Chondrocyte (in vitro differentiated cells): ENCODE measurements at places on chromosomes 6 and 20. TPM values are rescaled to one million over a fixed set of nuclear protein-coding genes. Genes with fewer than 3 reads are reported as not detected.

The HUS1B gene
- total RNA-seq: 0.70 to 0.97 TPM (median 0.79 TPM) in 3 replicates

The TDP2 gene
- total RNA-seq: 23.4 to 32.4 TPM (median 23.8 TPM) in 3 replicates

The IMPG1 gene
- total RNA-seq: not detected in 3 replicates

The SYS1 gene
- total RNA-seq: 18.1 to 18.8 TPM (median 18.3 TPM) in 3 replicates

The ADGRB3 gene
- total RNA-seq: 1.5 TPM in 1 of 3 replicates, not detected in the others

The PLG gene
- not detected in 3 replicates for total RNA-seq

The ZFP57 gene
- total RNA-seq: not detected in 3 replicates

The LTB gene
- not detected in 3 replicates for total RNA-seq

DNA sequence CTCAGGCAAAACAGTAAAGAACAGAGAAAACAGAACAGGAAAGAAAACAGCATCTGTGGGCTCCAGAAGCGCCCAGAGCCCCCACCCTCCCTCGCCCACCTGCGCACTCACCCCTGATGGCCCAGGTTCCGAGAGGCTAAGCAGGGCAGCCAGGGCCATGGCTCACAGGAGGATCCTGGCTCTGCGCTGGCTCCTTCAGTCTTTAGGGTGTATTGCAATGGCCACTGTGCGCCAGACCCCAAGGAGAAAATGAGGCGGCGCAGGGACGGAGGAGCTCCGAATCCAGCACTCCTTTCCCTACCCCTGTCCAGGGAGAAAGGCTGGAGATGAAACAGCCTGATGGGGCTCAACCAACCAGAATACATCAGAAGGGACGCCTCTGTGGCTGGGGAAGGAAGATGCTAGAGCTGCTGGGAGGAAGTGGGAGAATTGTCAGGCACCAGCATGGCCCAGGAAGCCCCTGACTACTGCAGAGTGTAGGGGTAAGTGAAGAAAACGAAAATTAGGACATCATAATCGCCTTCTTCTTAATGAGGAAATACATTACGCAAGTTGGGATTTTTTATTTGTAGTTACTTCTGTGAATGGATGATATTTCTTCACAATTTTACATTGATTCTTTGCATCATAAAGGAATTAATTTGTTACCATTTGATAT is 49.0 kb downstream of the COL11A2 start:
- peaks cover 53% of the 10 kb centered on the region for H3K27me3 ChIP-seq
- no peak for DNase-seq
- H3K36me3 ChIP-seq: no peaks in the 10 kb centered on the region
- no peak overlapping the region for H3K4me3 ChIP-seq

- peaks cover 39% of the 10 kb centered on the region for H3K4me1 ChIP-seq
- peak overlapping the region; percentile 72 for H3K27ac ChIP-seq
- H3K27me3 ChIP-seq: no peaks in the 10 kb centered on the region
- H3K36me3 ChIP-seq: no peaks in the 10 kb centered on the region
- H3K4me3 ChIP-seq: peak overlapping the region; percentile 20
Observed at GRCh38 chr20:9200196-9200595, 131.3 kb downstream of the PLCB4 start.

DNA sequence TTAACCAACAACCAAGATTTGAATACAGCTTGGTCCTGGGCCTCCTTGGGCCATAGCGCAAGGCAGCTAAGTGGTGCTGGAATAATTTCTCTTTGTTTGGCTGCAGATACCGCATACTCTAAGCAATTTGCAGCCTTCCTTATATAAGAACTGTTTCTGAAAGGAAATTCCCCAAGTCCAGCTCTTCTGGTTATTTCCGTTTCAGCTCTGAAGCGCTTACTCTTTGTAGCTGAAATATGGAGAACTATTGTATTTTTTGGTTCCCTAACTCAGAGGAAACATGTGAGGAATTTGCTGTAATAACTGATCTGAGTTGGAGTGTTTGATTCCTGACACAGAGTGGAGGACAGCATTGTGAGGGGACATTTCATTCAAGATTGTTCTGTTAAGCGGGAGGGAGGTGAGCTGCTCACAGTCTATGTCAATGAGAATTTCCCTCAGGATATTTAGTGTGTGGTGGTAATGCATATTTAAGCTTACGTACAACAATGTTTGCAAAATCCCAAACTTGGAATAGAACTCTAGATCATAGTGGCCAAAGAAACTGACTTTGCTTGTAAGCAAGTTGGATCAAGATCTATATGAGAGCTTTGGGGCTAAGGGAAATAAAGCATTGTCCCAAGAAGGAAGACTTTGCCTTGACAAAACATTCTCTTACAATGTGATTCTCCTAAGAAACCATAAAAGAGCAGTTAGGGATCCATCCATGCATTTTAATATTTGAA is 576.6 kb upstream of the FLRT3 start:
- no peaks in the 10 kb centered on the region for H3K36me3 ChIP-seq
- H3K4me1 ChIP-seq: peaks cover 4% of the 10 kb centered on the region
- no peak overlapping the region for H3K4me3 ChIP-seq
- no peaks in the 10 kb centered on the region for H3K27me3 ChIP-seq
- H3K27ac ChIP-seq: no peak overlapping the region

DNA sequence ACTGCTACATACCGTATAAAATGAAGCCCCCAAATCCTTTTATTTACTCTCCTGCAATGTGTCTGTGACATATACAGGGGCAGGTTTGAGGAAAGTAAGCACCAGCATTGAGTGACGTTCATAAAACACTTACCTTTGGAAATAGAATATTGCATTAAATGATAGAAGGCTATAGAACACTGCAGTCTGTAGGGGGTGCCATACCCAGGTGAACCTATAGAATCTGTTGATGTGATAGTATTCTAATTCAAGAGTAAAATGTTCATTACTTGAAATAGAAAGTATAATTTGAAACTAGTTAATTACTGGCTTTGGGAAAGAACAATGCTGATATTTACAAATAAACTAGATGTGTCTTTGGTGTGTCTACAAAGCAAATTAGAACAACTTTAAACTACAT is 47.0 kb upstream of the PRL start:
- peaks cover 2% of the 10 kb centered on the region for H3K36me3 ChIP-seq
- H3K27ac ChIP-seq: no peak overlapping the region
- H3K4me1 ChIP-seq: peaks cover 12% of the 10 kb centered on the region

DNA sequence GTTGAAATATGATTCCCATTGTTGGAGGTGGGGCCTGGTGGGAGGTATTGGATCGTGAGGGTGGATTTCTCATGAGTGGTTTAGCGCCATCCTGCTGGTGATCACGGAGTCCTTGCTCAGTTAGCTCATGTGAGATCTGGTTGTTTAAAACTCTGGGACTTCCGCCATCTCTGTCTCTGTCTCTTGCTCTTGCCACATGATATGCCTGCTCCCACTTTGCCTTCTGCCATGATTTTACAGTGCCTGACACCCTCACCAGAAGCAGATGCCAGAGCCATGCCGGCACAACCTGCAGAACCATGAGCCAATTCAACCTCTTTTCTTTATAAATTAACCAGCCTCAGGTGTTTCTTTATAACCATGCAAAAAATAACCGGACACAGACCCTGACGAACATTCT is 44.7 kb upstream of the ZFP64 start:
- no peak for DNase-seq
- H3K4me1 ChIP-seq: no peaks in the 10 kb centered on the region
- H3K27ac ChIP-seq: no peak overlapping the region
- peaks cover 2% of the 10 kb centered on the region for H3K27me3 ChIP-seq
- no peak overlapping the region for H3K4me3 ChIP-seq
- H3K36me3 ChIP-seq: no peaks in the 10 kb centered on the region

GRCh38 chr6:115898246-115898645 is 162.4 kb downstream of the FRK start:
- H3K4me3 ChIP-seq: no peak overlapping the region
- no peaks in the 10 kb centered on the region for H3K36me3 ChIP-seq
- no peaks in the 10 kb centered on the region for H3K27me3 ChIP-seq

DNA sequence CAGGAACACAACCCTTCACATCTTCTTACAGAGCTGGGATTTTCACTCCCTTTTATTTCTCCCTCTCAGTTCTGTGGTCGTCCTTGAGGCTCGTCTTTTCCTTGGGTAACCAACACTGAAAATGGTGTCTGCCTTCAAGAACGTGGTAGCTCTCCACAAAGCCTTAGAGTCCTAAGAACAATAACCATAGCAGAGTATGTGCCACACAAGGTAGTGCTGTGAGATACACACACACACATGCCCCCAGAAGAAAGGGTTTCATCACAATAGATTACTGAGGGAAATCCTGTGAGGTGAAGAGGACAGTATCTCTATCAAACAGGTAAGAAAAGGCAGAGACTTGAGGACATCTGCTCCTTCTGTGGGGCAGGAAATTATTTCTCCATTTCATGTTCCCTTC is 104.8 kb upstream of the HDAC2 start:
- no peaks in the 10 kb centered on the region for H3K27me3 ChIP-seq
- H3K4me3 ChIP-seq: no peak overlapping the region
- peaks cover 3% of the 10 kb centered on the region for H3K36me3 ChIP-seq

DNA sequence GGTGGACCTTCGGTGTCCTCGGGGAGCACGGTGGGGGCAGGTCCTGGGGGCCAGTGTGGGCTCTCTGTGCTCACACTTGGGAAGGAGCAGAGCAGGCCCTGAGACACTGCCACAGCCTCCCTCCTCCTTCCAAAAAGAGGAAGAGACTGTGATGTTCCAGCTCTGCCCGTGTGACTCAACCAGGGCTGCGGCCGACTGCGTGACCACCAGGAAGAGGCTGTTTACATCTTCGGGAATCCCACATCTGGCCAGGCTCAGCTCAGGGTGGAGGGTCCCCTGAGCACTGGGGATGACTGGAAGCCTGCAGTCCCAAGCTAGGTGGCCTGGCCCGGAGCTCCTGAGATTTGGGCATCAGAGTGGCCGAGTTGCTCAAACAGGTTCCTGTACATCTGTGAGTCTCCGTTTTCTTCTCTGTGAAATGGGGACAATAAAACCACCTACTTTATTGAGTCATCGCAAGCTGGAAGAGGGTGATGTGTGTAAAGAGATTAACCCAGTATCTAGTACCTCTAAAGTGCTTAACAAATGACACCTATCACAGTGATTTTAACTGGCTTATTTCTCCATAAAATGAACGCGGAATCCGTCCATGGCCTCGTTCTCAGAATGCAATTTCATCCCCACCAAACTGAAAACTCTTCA is 242.1 kb downstream of the DLL1 start:
- H3K4me1 ChIP-seq: no peaks in the 10 kb centered on the region
- no peaks in the 10 kb centered on the region for H3K36me3 ChIP-seq
- H3K4me3 ChIP-seq: no peak overlapping the region
- DNase-seq: peak; percentile 59
- peaks cover 4% of the 10 kb centered on the region for H3K27me3 ChIP-seq

DNA sequence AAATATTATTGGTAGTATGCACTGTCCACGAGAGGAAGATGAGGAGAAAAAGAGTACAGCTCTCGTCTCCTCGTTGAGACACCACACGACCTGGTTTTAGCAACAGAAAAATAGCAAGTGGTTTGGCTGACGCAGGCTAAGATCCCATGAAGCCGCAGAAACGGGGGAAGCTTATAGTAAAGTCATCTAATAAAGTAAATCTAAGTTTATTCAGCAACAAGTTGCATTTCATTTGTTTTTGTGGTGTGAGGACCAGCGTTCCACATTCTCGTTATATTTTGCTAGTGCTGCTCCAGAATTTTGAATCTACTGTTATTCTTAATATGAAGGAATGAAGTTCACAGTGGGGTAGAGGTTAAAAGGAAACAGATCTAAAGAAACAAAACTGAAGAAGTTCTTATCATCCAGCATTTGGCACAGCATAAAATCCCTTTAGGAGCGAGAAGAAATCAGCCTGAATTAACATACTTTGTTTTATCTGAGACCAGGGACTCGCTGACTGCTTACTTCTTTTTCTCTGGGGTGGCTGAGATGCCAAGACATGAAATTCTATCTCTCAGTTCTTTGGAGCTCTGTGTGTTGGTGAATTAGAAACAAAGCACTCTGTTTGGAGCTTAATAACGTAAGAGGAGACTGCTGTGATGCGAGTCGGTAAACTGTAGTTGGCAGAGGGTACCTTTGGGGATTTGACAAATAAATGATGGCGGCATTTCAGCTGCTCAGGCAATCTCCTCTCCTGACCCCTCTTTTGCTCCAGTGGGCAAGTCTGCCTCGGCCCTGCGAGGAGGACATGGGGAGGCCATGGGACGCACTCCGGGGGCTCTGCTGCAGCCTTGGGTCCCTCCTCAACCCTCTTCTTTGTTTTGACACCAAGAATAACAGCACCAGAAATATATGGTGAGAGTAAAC is 24.9 kb upstream of the IRF4 start:
- DNase-seq: peak; percentile 92
- H3K27me3 ChIP-seq: peaks cover 12% of the 10 kb centered on the region
- peaks cover 6% of the 10 kb centered on the region for H3K36me3 ChIP-seq
- H3K4me3 ChIP-seq: no peak overlapping the region
- H3K4me1 ChIP-seq: no peaks in the 10 kb centered on the region

GRCh38 chr6:38482466-38482865 is 157.3 kb downstream of the BTBD9 start:
- no peak overlapping the region for H3K27ac ChIP-seq
- no peaks in the 10 kb centered on the region for H3K27me3 ChIP-seq
- H3K36me3 ChIP-seq: no peaks in the 10 kb centered on the region
- DNase-seq: no peak
- H3K4me1 ChIP-seq: no peaks in the 10 kb centered on the region
- no peak overlapping the region for H3K4me3 ChIP-seq

DNA sequence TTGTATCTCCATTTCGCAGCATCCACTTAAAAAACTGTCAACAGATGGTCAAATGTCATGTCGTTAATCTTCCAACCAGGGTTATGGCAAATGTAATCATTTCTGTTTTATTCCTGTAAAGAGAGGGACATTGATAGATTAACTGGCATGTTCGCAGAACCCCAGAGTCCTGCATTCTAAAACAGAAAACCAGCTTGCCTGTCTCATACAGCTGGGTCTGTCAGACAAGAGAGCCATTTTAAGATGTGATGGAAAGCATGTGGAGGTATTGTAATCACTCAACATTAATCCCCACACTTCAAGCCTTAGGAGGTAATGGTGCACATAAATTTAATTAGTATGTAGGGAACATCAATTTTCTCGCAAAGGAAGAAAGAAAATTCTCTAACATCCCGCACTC is 4.4 kb downstream of the SMLR1 start:
- H3K27me3 ChIP-seq: no peaks in the 10 kb centered on the region
- no peaks in the 10 kb centered on the region for H3K4me1 ChIP-seq
- no peak overlapping the region for H3K27ac ChIP-seq

- no peak overlapping the region for H3K27ac ChIP-seq
- H3K4me1 ChIP-seq: peaks cover 24% of the 10 kb centered on the region
- H3K36me3 ChIP-seq: peaks cover 22% of the 10 kb centered on the region
Observed at GRCh38 chr6:83313882-83314281, 117.0 kb downstream of the ME1 start.

- no peak for DNase-seq
- no peaks in the 10 kb centered on the region for H3K27me3 ChIP-seq
- no peak overlapping the region for H3K4me3 ChIP-seq
- H3K36me3 ChIP-seq: no peaks in the 10 kb centered on the region
- H3K4me1 ChIP-seq: peaks cover 76% of the 10 kb centered on the region
Observed at GRCh38 chr20:41035207-41035606, 6.6 kb downstream of the TOP1 start.

- DNase-seq: no peak
- H3K4me1 ChIP-seq: peaks cover 55% of the 10 kb centered on the region
- H3K27ac ChIP-seq: no peak overlapping the region
Observed at GRCh38 chr6:84641076-84641475, 123.3 kb downstream of the TBX18 start.

GRCh38 chr6:17432356-17432755 is 39.0 kb downstream of the CAP2 start:
- peak overlapping the region; percentile 22 for H3K27ac ChIP-seq
- peaks cover 30% of the 10 kb centered on the region for H3K4me1 ChIP-seq

- H3K27me3 ChIP-seq: peaks cover 8% of the 10 kb centered on the region
- H3K27ac ChIP-seq: no peak overlapping the region
- H3K4me3 ChIP-seq: no peak overlapping the region
Observed at GRCh38 chr20:49799698-49800097, 12.9 kb upstream of the SLC9A8 start.

GRCh38 chr20:23150304-23151007 is 64.3 kb upstream of the CD93 start:
- H3K27ac ChIP-seq: no peak overlapping the region
- no peak for DNase-seq
- no peak overlapping the region for H3K4me3 ChIP-seq
- H3K27me3 ChIP-seq: no peaks in the 10 kb centered on the region
- peaks cover 38% of the 10 kb centered on the region for H3K4me1 ChIP-seq
